ENCODE measurements at places on chromosomes 13 and 19.

DNA sequence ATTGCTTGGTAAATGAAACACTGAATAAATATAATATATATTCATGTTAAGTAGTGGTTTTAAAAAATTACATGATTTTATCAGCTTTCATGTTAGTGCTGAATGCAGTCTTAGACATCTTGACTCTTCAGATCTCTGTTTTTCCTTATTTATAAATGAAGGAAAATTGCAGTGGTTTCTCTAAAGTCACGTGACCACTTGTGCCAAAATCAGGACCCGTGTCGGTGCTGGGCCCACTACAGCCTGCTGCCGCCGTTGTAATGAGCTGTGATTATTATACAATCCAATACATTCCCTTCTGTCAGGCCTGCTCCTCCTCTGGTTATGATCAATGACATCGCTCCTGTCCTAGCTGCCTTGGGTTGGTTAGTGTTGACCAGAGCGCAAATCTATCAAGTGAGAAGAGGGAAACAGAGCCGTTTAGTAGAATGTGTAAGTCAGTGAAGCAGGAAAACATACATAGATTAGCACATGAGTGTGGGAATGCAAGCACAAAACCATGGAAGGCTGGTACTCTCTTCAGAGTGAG, 88.2 kb downstream of the AKAP11 start:
- no peak for DNase-seq

DNA sequence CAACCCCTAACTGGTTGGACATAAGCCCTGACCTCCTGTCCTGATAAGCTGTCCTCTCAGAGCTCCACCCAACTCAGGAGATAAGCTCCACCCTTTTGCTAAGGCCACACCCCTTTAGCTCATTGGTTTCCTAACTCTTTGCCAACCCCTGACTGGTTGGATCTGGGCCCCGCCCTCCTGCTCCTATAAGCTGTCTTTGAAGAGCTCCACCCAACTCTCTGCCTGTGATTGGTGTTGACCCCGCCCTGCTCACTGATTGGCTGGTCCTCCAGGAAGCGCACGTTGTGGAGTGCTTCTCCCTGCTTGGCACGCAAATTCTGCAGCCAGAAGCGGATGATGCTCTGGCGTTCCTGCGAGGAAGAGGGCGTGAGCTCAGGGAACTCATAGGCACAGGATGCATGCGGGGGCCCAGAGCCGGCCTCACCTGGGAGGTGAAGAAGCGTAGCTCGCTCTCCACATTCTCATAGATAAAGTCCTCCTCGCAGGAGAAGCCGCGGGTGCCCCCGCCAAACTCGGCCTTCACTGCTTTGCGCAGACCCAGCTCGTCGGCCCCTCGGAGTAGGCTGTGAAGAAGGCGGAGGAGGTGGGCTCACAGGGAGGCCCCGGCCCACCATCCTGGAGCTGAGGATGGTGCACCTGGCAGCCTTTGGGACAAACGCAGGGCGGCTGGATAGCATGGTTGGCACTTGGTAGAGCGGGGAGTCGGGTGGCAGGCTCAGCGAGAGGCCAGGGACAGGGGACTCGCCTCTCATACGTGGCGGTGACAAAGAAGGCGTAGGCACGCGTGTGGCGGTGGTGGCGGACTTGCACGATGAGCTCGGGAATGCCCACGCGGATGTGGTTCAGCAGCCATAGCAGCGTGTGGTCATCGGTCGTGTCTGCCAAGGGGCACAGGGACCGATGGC, 1.7 kb downstream of the ANO8 start:
- peak; percentile 80 for DNase-seq

DNA sequence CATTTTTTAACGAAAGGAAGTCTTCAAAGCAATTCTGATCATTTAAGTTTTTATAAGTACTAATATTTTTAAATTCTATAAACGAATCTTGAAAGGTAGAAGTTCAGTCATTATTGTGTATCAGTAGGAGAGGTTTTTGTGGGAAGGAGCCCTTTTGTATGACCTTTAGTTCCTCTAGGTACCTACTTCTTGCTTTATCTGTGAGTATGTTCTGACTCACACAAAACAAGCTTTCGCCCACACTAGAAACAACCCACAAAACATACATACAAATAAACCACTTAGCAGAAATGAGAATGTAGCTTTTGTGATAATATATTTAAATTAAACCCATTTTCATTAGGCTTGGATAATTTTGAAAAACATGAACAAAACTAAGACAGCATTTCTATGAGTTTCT, 27.8 kb downstream of the ERCC5 start:
- DNase-seq: no peak

- no peak for DNase-seq
Measured at GRCh38 chr13:78686461-78686860, 27.5 kb upstream of the OBI1 start.

DNA sequence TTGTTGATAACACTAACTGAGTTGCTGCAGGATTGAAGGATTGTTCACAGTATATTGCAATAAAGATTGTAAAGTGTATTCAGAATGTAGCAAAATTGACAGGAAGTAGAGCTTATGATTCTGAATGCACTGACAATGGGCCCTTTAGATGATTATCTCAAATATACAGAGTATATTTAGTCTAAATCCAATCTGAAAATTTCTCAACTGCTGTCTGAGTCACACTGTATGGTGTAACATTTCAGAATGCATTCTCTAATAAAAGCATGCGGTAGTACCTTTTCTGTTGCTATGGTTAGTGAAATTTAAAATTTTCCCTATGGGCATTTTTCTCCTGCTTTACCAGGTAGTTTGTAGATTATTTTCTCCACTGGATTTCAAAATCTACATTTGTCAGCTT, 365.2 kb downstream of the PCDH17 start:
- no peak for DNase-seq

DNA sequence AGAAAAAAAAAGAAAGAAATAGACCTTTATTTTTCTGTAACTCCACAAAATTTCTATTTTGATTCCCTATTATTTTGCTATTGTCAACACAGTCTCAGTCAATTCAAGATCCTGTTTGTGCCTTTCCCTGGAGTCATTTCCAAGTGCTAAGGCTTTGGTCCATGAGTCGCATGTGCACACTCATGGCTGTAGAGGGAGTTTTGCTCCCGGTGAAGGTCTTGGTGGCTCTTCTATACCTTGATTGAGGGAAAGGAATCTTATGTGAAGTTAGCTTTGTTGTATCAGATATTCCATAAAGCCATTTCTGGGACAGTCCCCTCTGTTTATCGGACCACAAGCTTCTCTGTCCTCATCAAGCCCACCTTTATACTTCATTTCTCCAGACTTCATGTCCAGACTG, 58.7 kb upstream of the ALOX5AP start:
- DNase-seq: no peak

GRCh38 chr13:106589716-106590115, 21.8 kb upstream of the ARGLU1 start:
- no peak for DNase-seq

DNA sequence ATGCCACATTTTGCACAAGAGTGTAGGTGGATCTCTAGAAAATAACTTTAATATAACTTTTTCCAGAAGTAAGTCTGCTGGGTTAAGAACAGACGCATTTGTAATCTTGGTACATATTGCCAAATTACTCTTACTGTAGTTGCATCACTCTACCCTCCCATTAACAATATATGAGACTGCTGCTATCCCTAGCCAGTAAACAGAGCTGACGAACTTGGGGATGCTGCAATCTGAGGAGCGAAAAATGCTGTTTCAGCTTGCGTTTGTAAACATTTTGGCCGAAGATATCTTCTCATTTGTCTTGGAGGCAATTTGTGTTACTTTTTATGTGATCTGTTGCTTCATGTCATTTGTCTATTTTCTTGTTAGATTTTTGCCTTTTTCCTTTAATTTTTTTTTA, 1482.8 kb downstream of the OLFM4 start:
- no peak for DNase-seq

DNA sequence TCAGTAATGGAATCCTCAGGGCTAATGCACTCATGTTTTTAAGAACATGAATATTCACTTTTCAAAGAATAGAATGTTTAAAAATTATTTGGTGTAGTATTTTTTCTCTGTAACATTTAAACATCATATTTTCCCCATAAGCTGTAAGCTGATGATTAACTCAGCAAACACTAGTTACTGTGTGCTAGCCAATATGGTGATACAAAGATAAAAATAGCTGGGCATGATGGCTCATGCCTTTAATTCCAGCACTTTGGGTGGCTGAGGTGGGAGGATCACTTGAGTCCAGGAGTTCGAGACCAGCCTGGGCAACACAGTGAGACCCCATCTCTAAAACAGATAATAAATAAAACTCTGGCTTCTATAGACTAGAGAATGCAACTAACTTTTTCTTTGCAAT, 13.2 kb downstream of the RNF17 start:
- DNase-seq: no peak

Measured in activated CD8-positive, alpha-beta T cell treated with anti-CD3 and anti-CD28 coated beads for 36 hours (primary cell).